ENCODE measurements at places on chromosomes 6 and 20.

DNA sequence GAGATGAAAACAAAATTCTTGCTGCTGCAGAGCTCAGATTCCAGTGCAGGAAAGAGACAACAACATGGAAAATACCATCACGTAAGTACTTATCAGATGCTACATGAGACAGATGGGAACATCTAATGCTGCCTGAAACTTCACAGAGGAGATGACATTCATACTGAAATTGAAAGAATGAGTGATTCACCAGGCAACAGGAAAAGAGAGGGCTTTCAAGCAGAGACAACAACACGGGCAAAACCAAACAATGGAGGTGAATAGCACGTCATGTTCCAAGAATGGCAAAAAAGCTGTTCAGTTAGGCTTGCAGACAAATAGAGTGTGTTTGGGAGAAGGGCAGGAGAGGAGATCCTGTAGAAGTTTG is 39.3 kb downstream of the GTF2H5 start:
- no peak for DNase-seq

DNA sequence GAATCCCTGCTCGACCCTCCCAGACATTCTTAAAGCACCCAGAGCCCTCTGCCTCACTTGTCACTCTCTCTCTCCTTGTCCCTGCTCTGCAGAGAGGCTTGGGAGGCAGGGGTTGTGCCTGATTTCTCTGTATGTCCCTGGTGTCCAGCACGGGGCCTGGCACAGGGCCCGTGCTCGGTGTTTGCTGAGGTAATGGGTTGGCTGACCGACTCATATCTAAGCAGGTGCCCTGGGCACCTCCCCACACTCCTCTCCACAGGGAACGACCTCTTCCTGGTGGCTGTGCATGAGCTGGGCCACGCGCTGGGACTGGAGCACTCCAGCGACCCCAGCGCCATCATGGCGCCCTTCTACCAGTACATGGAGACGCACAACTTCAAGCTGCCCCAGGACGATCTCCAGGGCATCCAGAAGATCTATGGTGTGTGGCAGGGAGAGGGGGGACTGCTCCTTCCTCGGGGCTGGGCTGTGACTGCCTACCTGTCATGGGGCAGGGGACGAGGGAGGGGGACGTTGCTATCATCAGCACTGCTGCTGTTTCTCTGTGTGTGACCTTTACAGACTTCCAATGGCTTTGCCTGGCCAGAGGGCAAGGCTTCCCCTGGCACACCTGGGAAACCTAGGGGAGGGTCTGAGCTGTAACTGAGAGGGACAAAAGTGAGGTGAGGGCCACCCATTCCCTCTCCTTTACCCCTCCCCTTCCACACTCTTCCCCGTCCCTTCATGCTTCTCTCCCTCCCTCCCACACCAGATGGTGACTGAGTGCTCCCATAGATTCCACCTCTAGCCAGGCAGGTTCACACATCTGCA is 14.2 kb downstream of the MMP24OS start:
- no peak for DNase-seq

GRCh38 chr20:50519036-50519762 is 9.0 kb downstream of the PTPN1 start:
- no peak for DNase-seq

DNA sequence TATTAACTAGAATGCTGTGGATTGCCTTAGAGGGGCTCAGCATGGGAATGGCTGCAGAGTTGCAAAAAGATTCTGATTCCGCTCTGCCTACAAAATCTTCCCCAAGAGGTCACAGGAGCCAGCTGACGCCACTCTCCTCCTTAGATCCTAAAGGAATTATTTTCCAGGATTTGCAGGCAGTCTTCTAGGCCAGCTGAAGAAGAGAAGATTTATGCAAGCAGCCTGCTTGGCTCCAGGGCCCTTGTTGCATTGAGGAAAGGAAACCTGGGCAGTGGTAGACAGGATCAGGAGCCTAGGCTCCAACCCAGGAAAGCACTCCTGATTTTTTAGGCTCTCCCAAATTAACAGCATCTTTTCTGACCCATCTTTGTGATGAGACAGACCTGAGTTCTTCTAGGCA is 245.8 kb downstream of the PKHD1 start:
- no peak for DNase-seq

- no peak for DNase-seq
These were observed 12.7 kb downstream of the SAYSD1 start for GRCh38 chr6:39102071-39102820.

DNA sequence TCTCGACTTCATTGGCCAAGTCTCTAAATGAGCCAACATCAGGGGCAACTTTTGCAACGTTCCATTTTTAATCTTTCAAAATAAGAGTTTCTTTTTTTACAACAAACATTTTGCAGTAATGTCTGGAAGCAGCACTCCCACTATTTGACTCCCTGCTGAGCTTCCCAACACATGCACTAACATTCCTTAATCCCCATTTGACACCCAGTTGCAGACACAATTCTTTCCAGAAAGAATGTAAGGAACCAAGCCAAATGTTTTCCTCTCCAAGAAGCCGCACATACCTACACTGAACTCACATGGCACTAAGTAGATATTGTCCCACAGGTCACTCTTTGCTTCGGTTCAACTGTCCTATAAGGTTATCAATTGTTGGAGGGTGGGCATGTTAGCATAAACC is 165.6 kb downstream of the GRM1 start:
- DNase-seq: no peak

GRCh38 chr6:109768485-109768884 is 77.4 kb downstream of the FIG4 start:
- no peak for DNase-seq

DNA sequence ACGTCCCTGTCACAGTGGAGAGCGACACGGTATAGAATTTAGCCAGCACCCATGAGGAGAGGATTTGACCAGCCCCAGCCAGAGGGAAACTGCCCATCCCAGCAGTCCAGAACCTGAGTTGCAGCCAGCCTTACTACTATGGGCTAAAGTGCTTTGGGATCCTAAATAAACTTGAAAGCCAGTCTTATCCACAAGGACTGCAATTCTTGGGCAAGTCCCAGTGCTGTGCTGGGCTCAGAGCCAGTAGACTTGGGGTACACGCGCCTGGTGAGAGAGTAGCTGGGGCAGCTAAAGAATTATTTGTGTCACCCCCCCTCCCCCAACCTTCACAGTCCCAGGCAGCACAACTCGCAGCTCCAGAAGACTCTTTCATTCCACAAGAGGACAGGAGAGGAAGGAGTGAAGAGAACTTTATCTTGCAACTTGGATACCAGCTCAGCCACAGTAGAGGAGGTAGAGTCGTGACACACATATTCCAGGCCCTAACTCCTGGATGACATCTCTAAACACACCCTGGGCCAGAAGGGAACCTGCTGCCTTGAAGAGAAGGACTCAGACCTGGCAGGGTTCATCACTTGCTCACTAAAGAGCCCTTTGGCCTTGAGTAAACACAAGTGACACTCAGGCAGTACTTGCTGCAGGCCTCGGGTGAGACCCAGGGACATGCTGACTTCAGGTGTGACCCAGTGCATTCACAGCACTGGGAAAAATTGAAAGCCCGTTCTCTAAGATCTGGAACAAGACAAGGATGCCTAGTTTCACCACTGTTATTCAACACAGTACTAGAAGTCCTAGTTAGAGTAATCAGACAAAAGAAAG is 100.3 kb downstream of the REV3L start:
- no peak for DNase-seq

GRCh38 chr6:35633579-35634089 is 55.1 kb downstream of the FKBP5 start:
- DNase-seq: no peak

GRCh38 chr6:45981046-45981445 is 34.6 kb downstream of the CLIC5 start:
- no peak for DNase-seq

DNA sequence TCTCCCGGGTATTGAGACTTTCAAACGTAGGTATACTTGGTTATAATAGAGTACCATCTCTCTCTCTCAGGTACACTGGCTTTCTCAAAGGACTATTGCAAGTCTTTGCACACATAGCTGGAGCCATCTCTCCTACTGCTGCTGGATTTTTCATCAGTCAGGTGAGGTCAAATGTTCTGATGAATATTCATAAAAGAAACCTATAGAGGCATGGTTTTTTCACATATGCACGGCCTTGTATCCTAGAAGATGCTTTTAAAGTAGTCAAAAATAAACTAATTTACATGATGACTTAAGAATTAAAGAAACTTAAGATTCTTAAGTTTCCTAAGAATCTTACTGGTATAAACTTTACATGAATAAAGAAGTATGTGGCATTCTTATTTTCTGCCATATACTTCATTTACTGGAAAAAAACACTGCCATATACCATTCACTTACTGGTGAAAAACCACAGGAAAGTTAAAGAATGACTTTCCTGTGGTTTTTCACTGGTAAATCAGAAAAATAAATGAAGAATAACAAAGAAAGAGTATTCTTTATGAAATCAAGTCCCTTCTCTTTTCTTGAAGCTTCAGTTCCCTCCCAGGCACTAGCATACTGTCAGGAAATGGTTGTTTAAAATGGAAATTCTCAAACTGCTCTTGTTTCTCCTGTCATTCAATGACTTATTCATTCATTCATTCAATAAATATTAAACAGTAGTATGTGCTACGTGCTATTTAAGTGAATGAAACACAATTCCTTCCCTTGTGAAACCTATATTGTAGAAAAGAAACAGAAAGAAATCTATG is 23.5 kb downstream of the SLC17A4 start:
- no peak for DNase-seq

DNA sequence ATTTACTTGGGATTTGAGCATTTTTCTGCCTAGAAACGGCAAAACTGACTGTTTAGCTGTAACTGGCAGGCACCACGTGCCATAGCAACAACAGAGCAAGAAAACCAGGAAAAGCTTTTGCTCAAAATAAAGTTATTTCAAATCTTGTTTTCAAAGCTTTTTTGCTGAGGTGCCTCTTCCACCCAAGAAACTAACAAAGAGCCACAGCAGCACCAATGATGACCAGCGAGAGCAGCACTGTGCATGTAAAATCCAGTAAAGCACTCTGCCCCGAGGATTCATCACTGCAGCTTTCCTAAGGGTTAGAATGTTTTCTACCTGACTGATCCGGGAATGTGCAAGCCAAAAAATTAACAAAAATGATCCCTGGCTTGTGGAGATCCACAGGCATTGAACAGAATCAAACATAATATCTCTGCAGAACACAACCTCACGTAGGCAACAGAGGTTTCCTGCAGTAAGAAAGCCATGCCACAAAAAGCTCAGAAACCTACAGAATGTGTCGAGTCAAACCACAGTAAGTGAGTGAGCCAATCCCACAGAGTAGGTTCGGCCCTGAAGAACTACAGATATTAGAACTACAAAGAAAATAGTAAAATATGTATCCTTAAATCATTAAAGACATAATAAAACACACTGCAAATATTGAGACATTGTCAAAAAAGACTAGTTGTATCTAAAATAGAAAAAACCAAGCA is 7.4 kb upstream of the ULBP3 start:
- no peak for DNase-seq

GRCh38 chr6:107217248-107217647 is 101.9 kb upstream of the BEND3 start:
- DNase-seq: no peak

DNA sequence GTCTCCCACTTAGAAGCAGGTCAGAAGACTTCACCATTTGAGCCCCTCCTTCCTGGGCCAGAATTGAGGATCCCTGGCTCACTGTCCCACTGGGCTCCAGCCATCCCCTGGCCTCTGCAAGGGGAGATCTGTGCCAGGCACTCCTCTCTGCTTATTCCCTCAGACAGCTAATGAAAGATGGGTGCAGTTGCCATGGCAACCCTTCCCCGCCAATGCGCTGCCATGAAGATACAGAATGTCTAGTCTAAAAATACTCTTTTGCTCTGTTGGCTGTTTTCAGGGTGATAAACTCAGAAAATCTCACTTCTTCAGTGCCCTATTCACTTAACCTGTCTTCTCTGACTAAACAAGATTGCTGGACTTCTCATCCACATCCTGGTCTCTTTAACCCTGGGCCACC is 13.6 kb upstream of the TTLL2 start:
- no peak for DNase-seq

DNA sequence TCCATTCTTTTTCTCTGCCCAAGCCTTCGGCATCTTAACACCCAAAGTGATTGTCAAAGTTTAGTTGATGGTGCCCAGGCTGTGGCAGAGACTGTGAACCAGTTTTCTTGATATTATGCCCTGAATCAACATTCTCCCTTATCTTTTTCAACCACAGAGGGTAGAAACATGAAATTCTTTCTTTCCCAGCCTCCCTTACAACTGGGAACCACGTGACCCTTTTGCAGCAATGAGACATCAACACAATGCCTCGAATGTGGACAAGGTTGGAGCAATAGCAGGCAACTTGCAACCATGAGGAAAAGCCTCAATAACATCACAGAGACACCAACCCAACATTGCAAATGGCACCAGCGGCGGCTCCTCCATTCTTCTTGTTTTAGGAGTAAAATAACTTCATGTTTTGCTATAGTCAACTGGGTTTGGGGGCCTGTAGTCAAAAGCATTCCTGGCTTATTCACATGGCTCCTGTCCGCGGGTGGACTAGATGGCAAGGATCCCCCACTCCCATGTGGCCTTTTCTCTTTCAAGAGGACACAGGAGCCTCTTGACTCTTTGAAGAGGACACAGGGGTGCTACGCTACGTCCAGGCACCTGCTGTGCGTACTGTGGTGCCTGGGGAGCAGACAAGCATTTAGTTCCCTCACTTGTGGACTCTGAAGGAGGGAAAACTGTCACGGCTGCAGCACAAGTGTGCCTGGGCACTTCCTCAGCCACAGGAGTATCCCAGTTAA is 90.5 kb downstream of the NOL4L start:
- DNase-seq: no peak

GRCh38 chr6:127459231-127459641 is at the start of gene KIAA0408:
TSS of gene KIAA0408 (minus strand) at chr6:127459389. CDS start at chr6:127453981, 5,408 bp downstream.
- DNase-seq: no peak

GRCh38 chr6:108464418-108465097 is 96.2 kb upstream of the FOXO3 start:
- no peak for DNase-seq

- DNase-seq: no peak
These were observed at the start of gene C6orf141 for GRCh38 chr6:49550492-49551077. TSS of gene C6orf141 (plus strand) at chr6:49550668. CDS start at chr6:49550793, 125 bp downstream.

- no peak for DNase-seq
These were observed 49.7 kb upstream of the TSHZ2 start for GRCh38 chr20:52922436-52922835.

- no peak for DNase-seq
These were observed 1.4 kb upstream of the ZBP1 start for GRCh38 chr20:57621421-57622200.

DNA sequence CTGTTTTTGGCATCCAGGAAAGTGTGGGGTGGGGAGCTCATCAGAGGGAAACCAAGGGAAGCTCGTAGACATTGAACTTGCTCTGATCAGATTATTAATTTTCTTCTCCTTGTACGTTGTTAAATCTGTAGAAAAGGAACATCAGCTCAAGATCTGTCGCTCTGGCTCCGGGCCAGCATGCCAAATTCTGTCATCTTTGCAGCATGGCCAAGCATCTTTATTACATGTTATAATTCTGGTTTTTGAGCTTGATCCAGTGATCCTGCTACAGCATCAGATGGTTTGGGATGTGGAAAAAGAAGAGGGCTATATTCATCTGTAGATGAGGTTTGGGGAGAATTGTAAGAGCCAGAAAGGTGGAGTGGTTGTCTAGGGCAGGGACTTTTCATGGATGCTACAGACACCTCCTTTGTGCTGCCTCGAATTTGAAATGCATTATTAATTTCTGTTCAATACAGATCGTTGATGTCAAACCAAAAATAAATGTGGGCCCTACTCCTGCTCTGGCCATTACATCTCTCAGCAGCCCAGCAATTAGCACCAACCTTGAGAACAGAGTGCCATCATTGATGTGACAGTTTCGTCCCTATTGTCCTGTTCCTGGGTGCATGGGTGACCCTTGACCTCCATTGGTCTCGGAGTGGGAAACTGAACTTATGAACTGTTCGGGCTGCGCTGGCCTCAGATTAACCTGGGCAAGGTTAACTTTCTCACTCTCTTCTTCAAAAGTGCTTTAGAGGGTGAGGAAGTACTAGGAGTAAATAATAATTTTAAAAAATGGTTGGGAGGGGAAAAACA is 250.8 kb downstream of the SOX4 start:
- no peak for DNase-seq

Data from CD8-positive, alpha-beta memory T cell (primary cell).